ENCODE measurements at places on chromosomes 16 and 17.

GRCh38 chr17:33373273-33373672 is 80.2 kb upstream of the ASIC2 start:
- DNase-seq, result no peak

- no peak for DNase-seq
Observed at GRCh38 chr17:77909236-77909635, 49.3 kb upstream of the TNRC6C start.

DNA sequence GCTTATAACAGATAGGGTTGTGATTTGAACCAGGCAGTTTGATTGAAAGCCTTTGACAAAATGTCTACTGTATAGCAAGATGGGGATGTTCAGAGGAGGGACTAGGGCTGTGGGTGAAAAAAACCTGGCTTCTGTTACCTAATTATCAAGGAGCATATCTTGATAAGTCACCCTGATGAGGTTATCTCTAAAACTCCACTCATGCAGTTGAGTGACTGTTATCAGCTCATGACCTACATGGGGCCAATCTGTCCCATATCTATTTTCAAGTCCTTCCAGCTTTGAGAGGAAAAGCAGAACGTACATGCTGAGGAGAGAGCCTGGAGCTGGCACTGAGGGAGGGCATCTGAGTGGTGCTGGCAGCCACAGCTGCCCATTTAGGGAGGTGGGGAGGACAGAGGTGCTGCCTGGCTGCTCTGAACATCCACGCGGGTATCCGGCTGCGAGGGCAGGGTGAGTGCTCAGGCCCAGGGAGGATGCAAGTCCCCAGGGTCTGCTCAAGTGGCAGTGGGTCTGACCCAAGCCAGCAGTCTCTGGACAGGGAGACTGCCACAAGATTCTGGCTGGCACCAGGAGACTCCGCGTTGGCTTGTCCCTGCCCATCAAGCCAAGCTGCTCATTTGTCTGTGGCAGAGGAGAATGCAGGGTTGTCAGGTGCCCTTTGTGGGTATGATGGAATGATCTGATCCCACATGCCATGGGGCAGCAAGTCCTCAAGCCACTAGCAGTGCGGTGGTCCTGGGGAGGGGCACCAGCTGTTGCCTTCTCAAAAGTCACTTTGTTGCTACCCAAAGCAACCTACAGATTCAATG is 29.2 kb downstream of the ATPAF2 start:
- no peak for DNase-seq

DNA sequence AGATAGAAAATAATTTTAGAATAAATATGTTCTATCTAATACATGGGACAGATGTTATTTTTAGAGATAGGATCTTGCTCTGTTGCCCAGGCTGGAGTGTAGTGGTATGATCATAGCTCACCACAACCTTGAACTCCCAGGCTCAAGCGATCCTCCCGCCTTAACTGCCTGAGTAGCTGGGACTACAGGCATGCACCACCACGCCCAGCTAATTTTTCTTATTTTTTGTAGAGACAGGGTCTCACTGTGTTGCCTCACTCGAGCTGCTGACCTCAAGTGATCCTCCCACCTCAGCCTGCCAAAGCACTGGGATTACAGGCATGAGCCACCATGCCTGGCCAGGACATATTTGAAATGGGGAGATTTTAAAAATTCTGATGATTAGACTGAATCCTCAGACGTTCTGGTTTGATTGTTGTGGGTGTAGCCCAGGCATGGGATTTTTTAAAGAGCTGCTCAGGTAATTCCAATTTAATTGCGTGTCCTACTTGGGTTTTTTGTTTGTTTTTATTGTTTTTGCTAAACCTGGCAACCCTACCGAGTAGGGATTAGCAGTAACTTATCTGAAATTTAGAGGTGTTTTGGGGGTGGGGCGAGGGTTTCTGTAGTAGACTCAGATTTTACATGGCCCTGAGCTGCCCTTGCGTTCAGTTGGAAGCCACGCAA is 142.9 kb downstream of the RAB11FIP4 start:
- no peak for DNase-seq

DNA sequence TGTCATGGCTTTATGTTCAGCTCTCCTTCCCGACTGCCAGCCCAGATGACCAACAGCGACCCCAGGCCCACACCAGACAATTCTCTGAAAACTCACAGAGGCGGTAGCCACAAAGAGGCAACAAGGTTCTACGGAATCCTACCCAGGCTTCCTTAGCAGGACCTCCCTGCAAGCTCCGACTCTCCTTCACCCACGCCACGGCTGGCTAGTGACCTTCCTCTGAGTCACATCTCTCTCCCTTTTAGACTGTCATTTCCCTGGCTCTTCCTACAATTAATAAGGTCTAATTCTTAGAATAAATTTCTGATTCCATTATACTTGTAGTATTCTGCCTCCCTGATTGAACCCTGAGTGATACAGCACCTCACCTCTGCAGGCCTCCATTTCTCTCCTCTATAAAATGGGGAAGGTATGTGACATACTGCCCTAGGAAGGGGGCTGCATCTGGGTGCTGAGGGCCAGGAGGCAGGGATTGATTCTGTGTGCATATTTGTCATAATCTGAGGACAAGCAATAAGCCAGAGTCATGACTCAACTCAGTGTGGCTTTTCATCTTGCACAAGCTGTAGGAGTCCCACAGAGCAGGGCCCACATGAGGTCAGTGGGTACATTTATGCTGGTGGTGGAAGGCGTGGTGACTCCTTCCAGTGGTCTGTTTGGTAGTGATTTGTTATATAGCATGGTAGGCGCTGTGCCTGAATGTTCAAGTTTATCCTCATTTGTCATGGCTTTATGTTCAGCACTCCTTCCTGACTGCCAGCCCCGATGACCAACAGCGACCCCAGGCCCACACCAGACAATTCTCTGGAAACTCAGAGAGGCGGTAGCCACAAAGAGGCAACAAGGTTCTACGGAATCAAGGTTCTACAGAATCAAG is 46.2 kb downstream of the SMPD3 start:
- peak; percentile 41 for DNase-seq

DNA sequence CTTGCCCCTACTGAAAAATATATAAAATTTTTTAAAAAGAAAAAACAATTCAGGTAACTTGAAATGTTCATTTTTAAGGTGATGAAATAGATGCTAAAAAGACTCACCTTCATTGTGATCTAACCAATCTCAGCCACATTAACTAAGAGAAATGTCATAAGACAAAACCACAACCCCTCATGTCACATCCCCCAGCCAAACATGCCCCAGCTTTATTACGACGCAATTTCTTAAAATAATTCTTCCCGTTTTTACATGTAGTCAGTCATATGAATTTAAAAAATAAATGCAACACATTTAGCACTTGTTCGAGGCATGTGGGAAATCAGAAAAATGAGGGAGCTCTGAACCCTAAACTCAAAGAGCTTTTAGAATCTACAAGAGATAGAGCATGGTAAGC is 9.5 kb downstream of the AMFR start:
- DNase-seq, result no peak

DNA sequence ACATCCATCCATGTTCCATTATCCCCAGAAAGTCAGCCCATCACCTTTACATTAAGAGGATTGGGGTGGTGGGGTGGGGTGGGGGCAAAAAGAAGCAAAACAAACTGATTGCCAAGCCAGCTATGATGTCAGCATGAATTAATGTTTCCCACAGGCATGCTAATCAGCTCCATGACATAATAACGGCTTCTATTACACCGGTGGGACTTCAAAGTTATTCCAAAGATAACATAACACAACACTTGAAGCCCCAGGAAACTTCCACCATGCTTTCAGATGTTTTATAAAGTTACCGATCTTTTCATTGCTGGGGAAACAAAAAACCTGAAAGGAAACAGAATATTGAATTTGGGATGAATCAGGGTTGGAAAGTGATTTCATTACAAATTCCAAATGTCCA is 155.9 kb upstream of the IRX5 start:
- DNase-seq, result no peak

DNA sequence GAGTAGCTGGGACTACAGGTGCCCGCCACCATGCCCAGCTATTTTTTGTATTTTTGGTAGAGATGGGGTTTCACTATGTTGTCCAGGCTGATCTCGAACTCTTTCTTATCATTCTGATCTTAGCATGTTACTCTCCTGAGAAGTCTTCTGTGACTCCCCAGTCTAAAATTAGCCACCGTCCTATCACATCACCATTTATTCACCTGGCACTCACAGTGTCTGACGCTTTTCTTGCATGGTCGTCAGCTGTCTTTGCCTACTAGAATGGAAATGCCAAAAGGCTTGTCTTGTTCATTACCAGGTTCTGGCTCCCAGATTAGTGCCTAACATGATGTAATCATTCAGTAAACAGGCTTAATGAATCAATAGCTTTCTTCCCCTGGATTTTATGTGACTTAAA is 23.8 kb downstream of the TOM1L1 start:
- no peak for DNase-seq

- DNase-seq, result no peak
Observed at GRCh38 chr16:58638148-58639036, 8.8 kb upstream of the CNOT1 start.

- no peak for DNase-seq
Observed at GRCh38 chr17:45103269-45103795, 29.0 kb downstream of the PLCD3 start.

- DNase-seq, result no peak
Observed at GRCh38 chr17:7977039-7977438, 25.4 kb upstream of the GUCY2D start.

DNA sequence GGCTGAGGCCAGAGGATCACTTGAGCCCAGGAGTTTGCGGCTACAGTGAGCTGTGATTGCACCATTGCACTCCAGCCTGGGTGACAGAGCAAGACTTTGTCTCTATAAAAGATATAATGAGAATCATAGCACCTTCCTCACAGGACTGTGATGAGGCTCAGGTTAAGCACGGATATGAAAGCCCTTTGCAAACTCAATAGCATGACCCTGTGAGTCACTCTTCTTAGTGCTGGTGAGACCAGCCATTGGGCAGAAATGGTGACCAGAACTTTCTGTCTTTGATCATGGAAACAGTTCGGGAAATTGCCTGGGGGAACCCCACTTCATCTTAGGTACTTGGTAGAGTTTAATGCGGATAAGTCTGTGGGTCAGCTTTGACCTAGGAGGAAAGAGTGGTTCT is 144.2 kb downstream of the PRKCB start:
- no peak for DNase-seq

GRCh38 chr17:50976951-50977472 is 110.9 kb upstream of the TOB1 start:
- no peak for DNase-seq

DNA sequence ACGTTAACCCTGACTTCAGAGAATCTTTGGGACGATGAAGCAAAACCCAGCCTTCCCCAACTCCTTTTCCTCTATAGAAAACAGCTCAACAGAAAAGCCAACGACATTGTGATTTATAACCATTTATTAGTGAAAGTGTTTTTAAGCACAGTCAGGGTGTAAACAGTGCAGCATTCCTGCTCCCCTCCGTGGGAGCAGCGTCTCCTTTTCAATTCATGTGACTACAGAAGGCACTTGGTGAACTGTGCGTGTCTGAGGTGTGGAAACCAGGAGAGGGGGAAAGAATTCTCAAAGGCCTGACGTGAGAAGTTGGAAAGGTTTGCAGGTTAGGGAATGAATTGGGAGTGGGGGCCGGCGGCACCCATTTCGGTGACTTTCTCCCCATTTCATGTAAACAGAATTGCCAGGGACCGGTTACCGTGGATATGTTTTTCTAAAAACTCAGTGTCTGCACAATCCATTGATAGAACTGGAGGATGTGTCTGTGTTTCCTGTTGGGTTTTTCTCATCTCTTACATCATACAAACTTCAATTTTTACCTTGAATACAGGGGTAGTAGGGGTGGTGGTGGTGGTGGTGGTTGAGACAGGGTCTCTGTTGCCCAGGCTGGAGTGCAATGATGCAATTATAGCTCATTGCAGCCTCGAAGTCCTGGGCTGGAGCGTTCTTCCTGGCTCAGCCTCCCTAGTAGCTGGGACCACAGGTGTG is 53.1 kb downstream of the NDE1 start:
- DNase-seq, result no peak

DNA sequence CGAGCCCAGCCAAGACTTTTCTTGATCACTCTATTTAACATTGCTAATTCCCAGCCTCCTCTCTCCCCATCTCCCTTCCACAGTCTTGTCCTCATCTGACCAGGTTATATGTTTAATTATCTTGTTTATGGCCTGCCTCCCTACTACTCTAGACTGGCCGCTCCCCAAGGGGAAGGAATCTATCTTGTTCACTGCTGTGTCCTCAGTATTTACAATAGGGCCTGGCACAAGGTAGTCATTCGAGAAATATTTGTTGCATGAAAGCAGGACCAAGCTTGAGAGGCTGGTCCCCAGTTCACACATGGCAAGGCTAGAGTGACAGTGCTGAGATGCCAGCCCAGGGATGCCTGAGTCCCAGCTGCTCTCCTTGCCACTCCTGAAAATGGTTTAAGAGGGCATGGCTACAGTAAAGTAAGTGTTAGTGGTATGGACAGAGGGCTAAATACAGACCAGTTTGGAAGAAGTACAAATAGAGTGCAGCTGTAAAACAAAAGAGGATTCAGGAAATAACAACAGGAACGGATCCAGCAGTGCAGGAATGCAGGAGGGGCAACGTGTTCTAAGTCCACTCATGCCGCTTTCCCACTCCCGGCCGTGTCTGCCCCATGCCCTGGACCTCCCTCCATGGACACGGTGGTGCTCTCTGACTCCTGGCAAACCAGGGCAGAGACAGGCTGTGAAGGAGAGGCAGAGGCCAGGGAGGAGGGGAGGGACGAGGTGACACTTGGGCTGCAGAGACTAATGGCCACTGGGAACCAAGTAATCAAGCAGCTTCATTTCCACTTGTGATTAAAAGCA is 65.6 kb downstream of the TOM1L2 start:
- no peak for DNase-seq

DNA sequence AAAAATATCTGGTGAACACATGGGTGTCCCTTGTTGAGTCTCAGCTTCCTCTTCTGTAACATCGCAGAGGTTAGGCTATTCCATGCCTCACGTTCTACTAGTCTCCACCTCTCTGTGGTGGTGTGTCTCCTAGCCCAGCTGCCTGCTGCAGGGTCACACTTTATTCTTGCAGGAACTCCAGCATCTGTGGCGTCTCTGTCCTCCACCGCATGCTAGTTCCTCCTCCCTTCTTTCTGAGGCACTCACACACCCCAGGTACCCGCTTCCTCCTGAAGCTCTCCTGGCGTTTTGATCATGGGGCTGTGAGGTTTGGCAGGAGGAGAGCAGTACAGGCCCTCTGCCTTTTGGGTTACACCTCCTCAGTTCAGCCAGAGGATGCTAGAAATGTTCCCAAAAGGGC is 9.9 kb upstream of the TEX2 start:
- DNase-seq, result no peak
